Pancreas (tissue), 10 donors: ENCODE measurements at places on chromosomes 4 and X. TPM values are rescaled to one million over a fixed set of nuclear protein-coding genes. Genes with fewer than 3 reads are reported as not detected.
A peak's percentile ranks its signal among the peaks of the same experiment; 100 is the strongest.

DNA sequence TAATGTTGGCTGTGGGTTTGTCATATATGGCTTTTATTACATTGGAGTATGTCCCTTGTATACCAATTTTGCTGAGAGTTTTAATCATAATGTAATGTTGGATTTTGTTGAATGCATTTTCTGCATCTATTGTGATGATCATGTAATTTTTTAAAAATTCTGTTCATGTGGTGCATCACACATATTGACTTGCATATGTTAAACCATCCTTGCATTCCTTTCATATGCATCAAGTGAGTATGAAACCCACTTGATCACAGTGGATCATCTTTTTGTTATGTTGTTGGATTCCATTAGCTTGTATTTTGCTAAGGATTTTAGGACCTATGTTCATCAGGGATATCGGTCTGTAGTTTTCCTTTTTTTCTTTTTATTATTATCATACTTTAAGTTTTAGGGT is 12.1 kb downstream of the HEPH start:
- DNase-seq = no peak

Gene PAGE2B
- polyA plus RNA-seq = 0.54 TPM

DNA sequence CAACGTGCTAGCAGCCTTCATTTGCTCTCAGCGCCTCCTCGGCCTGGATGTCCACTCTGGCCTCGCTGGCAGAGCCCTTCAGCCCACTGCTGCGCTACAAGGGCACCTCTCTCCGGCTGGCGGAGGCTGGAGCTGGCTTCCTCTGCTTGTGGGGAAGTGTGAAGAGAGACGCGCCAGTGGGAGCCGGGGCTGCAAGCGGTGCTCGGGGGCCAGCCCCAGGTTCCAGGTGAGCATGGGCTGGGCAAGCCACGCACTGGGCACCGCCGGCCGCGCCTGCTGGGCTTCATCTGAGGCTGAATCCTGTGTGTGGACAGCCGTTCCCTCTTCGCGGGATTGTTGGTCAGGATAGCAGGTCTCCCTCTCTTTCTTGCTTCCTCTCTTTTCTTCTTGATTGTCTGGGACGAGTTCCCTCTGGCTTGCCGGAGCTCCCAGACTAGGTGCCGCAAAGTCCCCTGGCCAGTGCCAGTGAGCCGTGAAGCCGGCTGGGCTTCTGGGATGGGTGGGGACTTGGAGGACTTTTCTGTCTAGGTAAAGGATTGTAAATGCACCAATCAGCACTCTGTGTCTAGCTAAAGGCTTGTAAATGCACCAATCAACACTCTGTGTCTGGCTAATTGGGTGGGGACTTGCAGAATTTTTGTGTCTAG is 165.0 kb downstream of the HEPH start:
- peak; percentile 42 for DNase-seq

GRCh38 chr4:48085821-48086589 is 48.0 kb downstream of the TXK start:
- no peak for DNase-seq

GRCh38 chrX:148728901-148729300 is 228.5 kb downstream of the AFF2 start:
- DNase-seq = no peak

Gene PNPLA4
- 12.3 TPM for polyA plus RNA-seq

GRCh38 chr4:41346306-41347061 is 89.8 kb downstream of the UCHL1 start:
- no peak for DNase-seq

Gene SH3BP2
- polyA plus RNA-seq = 56.5 TPM

Gene PNMA5
- polyA plus RNA-seq = not detected

GRCh38 chr4:153227469-153228075 is 23.3 kb downstream of the TRIM2 start:
- DNase-seq = no peak

GRCh38 chr4:99402765-99403164 is 32.4 kb downstream of the ADH7 start:
- DNase-seq = no peak

- DNase-seq = no peak
Observed at GRCh38 chr4:96035727-96036126, 195.8 kb downstream of the PDHA2 start.

DNA sequence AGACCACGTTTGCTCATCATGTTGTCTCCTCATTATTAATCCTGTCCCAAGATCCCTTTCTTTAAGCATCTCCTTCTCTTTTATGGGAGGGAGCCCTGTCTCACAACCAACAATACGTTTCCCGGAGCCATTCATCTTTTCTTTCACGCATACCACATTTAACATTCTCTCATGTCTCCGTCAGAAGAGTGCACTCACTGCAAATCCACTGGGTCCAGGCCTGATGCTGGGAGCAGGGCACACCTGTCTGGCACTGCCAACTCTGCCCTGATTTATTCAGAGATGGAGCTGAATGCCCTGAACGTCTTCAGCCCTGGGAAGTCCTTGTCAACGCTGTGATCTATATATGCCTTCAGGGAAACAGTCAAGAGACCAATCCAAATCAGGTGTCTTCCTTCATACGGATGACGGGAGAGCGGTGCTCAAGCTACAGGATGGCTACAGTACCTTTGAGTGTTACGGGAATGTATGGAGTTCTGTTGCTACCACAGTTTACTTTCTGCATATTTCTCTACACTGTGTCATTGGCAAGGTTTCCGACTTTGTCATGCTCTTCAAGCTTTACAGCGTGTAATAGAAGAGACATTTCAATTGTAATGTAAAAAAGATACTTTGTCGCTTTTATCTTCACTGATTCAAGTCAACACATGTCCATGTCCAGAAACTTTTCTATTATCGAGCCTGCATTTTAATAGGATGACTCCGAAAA is 140.4 kb upstream of the SLITRK2 start:
- DNase-seq = no peak

GRCh38 chr4:33063241-33063640 is 2343.1 kb downstream of the PCDH7 start:
- no peak for DNase-seq

- no peak for DNase-seq
Observed at GRCh38 chrX:120725874-120726273, 96.0 kb upstream of the C1GALT1C1 start.

DNA sequence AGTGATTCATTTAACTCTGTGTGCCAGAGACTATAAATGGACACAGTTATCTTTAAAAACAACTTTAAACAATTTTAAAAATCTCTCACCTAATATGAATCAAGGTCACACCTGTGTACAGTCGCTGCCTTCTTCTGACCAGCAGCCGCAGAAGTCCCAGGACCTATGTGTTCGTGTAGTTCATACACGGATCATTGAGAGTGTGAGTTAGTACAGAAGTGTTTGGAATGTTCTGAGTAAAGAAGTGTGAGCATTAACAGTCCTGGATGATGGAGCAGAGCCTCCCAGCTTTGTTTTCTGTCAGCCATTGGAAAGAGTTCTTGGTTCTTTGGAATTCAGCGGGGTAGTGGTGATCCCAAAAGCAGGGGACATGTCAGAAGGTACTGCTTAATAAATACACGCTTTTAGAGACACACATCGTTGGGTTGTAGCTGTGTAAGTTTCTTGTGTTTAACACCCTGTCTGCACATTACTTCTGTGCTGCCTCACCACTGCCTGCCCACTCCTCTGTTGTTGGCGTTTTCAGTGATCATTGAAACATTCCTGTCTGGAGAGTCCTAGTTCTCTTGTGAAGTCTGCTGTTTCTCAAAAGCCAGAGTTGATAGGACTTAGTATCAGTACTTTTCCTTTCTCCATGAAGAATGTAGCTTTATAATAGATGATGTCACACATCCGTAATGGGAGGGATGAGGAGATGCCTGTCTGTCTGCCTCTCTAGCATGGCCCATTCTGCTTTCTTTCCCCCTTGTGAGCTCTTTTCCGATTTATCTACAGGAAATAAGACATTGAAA is 90.6 kb downstream of the PTTG2 start:
- no peak for DNase-seq

GRCh38 chr4:86043755-86044592 is 315.9 kb downstream of the MAPK10 start:
- DNase-seq = no peak

- peak; percentile 76 for DNase-seq
Observed at GRCh38 chrX:15269618-15270521, at the start of gene ASB9. Gene ASB9 (minus strand): TSS chrX:15270083. CDS start chrX:15269874, 209 bp downstream.

GRCh38 chrX:153499341-153499740 is 4.6 kb downstream of the BGN start:
- no peak for DNase-seq

Gene ZBTB33
- polyA plus RNA-seq = 1.7 TPM

DNA sequence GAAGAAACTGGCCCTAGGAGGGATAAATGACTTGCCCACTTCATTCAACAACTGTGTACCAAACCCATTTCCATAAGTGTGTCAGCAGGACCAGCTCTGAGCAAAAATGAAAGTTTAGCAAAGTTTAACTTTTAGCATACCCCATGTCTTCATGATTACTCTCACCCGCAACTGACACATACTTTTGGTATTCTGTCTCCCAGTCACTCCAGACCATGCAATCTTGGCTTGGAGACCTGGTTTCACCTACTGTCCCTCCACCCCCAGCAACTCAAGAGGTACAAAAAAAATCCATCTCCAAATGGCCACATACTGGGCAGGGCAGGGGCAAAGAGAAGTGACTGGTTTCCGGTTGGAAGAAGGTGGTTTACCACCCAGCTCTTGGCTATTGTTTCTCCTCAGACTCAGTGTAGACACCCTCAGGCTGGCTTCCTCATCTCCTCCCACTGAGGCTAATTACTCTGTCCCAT is 79.8 kb downstream of the RLIM start:
- no peak for DNase-seq

DNA sequence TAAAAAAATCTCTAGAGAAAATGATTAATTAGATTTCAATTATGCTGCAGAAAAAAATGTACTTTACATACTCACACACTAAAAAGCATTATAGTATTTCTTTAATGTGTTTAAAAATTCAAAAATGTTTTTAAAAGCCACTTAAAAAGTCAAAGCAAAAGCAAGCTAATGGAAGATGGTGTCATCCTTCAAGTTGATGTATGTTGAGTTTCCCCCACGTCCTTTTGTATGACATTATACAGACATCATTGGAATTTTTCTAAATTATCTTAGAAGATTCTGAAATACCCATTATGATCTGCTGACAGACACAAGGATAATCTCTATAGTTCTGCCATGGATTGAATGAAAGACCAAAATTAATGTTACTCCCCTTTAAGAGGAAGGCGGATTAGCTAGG is 393.7 kb upstream of the TENM3 start:
- DNase-seq = no peak

DNA sequence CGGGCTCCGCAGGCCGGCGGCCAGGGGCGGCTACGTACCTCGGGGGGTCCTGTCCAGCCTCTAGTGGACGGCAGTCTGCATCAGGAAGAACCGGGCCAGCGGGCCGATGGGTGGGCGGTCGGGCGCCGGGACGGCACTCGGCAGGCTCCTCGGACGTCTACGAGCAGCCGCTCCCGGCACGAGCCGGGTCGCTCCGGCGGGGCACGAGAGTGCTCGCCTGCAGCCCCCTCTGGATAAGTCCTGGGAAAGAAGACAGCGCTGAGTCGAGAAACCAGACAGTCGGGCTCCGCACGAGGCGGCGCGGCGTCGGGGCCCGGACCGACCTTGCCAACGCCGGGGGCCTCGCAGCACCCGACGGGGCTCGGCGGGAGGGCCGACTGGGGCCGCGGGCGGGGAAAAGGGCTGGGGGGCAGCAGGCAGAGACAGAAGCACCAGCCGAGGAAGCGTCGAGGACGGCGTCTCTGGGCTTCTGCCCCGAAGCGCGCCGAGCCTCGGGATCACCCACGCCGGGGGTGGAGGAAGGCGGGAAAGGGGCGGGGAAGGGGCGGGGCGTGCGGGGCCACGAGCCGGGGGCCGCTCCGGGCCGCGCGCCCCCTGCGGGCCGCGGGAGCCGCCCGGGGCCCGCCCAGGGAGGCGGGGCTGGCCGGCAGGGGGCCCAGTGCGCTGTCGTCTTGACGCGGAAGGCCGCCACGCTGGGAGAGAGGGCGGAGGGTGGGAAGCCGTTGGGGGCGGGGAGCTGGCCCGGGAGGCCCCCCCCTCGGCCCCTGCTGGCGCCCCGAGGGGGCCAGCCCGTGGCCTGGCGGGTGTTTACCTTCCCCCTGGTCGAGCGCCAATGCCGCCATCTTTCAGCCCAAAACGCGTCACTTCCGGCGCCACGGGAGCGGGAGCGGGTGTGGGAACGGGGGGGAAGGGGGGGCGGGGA is 1.9 kb downstream of the KLHL15 start:
- DNase-seq = peak; percentile 89

DNA sequence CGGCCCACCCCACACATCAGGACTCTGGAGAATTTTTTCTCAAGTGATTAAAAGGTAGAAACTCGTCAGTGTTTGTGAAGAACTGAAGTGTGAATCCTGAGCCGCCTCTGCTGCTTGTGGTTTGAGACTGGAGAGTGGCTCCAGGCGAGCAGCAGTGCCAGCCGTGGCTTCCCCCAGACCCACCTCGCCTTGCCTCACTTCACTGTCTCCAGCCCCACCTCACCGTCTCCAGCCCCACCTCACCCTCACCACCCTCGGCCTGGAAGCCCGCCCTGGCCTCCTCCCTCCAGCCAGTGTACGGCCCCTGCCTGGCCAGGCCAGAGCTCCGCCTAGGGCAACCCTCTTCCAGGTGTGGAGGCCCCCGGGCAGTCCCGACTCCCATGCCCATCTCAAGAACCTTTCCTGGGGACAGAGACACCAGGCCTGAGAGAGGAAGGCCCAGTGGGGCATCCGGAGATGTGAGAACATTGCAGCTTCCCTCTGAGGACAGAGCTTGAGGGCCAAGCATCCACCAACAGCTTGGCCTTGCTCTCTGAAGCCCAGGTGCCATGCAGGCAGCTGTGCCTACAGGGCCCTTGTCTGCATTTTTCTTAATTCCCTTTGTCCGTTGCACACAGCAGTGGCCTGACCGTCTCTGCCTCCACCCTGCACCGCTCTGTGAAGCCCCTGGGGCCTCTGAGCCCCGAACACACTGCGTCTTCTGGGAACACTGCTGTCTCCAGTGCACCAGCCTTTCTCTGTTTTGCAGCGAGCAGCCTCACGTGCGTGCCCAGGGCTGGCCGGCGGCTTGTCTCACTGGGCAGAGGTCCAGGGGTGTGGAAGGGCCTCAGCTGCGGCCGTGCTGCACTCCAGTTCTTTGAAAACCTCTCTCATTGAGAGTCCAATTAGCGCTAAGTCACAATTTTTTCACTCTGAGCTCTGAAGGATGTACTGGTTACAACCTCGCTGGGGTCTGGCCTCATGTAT is 13.8 kb downstream of the SH3BP2 start:
- DNase-seq = peak; percentile 89

Gene PAGE5
- polyA plus RNA-seq = not detected

- no peak for DNase-seq
Observed at GRCh38 chr4:84697615-84698201, 114.8 kb downstream of the CDS1 start.

DNA sequence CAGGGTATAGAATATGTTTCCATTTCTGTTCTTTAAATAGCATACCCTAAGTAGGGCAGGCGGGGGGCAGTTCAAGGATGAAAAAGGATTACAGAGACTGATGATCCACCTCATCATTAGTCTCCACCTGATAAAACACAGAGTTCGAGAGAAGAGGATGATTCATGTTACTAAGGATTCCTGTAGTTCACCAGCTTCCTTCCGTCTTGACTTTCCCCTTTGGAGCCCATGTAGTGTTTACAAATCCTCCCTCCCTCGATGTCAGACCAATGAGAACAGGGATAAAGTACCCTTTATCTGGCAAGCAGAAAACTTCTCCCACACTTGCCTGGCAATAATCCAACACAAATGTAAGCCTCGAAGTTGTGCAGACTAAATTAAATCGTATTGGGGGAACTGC is 526.3 kb upstream of the FAM241A start:
- no peak for DNase-seq
